Epithelial cell of proximal tubule (primary cell): ENCODE measurements at places on chromosomes 1 and 21.

DNA sequence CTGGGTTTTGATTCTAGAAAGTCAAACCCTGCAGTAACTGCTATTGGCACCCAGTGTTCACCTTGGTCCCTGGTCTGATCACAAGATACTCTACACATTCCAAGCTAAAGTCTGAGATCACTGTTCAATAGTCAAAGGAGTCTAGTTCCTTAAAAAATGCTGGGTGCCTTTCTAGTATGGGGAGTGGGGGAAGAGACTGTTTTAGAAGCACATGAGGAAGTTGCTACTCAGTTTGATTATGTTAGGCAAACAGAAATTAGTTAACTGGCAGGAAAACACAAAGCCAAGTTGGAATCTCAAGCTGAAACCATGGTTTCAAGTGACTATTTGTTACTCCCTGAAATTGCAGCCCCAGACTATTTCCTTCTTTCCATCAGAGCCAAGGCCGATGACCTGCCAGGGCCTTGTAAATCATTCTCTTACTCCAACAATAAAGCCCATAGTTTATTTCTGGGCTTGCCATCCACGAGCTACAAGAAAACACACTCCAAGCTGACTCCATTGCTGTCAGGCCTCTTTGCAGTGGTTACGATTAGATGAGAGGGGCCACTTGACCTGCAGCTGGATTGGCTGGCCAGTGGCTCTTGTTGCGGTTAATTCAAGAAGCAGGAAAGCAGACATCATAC, 21.1 kb upstream of the VTCN1 start:
- peak; percentile 48 for DNase-seq

- no peak for DNase-seq
These were observed 39.6 kb downstream of the GREM2 start for GRCh38 chr1:240572328-240572727.

DNA sequence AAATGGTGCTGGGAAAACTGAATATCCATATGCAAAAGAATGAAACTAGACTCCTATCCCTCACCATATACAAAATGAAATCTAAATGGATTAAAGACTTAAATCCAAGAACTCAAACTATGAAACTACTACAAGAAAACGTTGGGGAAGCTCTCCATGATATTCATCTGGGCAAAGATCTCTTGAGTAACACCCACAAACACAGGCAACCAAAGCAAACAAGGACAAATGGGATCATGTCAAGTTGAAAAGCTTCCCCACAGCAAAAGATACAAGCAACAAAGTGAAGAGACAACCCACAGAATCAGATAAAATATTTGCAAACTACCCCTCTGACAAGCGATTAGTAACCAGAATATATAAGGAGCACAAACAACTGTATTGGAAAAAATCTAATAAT, 13.8 kb downstream of the TTC13 start:
- DNase-seq = no peak

DNA sequence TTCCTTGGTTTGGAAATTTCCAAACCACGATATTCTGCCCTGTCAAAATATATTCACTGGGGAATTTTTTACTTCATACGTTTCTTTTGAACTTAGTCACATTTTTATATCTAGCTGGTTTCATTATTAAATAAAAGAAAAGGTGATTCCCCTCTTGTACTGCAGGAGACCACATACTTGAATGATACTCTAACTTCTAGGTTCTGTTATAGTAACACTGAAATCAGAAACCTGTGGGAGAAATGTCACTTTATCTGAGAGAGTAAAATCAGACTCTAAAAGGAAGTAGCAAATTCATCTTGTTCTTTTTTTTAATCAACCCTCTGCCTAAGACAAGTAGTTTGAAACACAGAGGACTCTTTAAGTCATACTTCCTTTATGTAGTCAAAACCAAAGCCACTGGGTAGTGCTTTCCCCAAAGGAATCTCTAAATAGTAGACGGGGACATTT, 34.4 kb downstream of the MRPL39 start:
- no peak for DNase-seq

- no peak for DNase-seq
These were observed 33.9 kb downstream of the LDLRAD2 start for GRCh38 chr1:21845646-21846641.

GRCh38 chr1:5659606-5660005, 332.6 kb downstream of the NPHP4 start:
- DNase-seq = no peak
